ENCODE measurements at places on chromosomes 13 and 19. TPM values are rescaled to one million over a fixed set of nuclear protein-coding genes. Genes with fewer than 3 reads are reported as not detected.

The DCT gene
- total RNA-seq: not detected

The ZNF442 gene
- 2.5 TPM for total RNA-seq

The SLC6A16 gene
- 0.07 TPM for total RNA-seq

The POU2F2 gene
- total RNA-seq: 1.00 TPM

The GSX1 gene
- total RNA-seq: not detected

The ZNF154 gene
- total RNA-seq: 0.34 TPM

The CYP4F2 gene
- total RNA-seq: not detected

The C13orf46 gene
- 0.05 TPM for total RNA-seq

The CGB8 gene
- total RNA-seq: not detected

The ZNF226 gene
- total RNA-seq: 15.5 TPM

The NUCB1 gene
- 222 TPM for total RNA-seq

The ZNF85 gene
- 13.4 TPM for total RNA-seq

The ZNF541 gene
- total RNA-seq: 0.15 TPM

The TMEM161A gene
- total RNA-seq: 17.1 TPM

The ATP4A gene
- not detected for total RNA-seq
